ENCODE measurements at places on chromosomes 1 and 21.

- DNase-seq: no peak
Measured at GRCh38 chr1:229271448-229272159, 693 bp downstream of the RAB4A start.

DNA sequence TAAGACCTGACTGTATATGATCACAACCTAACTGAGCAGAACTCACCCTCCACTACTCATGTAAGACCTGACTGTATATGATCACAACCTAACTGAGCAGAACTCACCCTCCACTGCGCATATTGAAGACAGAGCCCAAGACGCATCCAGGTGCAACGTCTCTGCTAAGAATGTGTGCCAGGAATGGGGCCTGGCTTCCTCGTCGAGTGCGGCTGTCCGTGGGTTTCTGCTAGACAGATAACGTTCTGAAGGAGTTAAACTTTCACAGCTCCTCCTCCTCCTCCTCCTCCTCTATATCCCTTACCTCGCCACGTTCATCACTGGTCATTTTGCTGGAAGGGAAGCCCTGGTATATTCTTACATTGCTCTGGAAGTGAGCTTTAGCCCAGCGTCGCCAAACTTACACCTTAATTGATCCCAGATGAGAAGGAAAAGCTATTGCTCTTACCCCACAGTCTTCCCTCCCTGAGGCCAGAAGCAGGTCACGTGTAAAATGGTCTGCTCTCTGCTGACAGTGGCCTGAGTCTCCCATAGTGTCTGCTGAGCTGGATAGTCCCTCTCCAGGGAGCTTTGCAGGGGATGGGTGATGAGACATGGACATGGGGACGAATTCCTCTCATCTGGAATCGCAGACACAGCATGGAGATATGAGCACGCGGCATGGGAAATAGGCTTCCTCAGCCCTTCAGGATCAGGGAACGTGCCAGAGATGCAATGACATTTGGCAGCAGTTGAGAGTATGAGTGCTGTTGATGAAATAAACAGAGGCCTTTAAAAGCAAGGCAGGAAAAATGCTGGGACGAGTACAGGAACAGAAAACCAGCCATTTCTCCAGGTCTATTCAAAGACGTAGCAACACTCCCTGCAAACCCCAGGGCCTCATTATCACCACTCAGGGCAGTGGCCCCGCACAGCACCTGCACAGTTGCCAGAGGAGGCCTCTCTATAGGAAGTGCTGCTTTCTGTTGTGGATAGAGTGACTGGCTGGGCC, 528.1 kb downstream of the KIF26B start:
- DNase-seq: no peak

DNA sequence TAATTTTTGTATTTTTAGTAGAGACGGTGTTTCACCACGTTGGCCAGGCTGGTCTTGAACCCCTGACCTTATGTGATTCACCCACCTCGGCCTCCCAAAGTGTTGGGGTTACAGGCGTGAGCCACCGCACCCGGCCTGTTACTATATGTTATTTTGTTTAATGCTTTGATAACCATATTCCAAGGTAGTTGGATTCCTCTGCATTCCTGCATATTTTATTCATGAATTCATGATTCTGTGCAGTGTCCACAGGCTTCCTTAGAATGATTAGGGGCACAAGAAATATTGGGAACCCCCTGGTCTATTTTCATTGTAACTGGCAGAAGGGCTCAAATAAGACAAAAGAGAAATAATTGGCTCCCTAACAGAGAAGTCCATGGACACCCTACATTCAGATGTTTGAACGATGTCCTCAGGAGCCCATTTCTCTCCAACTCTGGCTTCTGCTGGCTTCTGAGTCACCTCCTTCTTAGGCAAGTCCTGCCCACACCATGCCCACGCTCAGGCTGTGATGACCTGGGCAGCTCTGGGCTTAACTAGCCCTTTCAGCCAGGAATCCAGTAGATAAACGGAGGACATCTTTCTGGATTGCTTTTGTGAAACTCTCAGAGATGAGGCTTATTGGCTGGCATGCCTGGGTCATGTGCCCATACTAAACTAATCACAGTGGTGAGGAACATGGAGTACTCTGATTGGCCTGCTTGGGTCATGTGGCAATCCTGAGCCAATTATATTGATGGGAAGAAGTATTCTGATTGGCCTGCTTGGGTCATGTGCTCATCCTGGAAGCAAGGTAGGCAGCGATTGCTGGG, 32.6 kb downstream of the TNFRSF8 start:
- DNase-seq: no peak

DNA sequence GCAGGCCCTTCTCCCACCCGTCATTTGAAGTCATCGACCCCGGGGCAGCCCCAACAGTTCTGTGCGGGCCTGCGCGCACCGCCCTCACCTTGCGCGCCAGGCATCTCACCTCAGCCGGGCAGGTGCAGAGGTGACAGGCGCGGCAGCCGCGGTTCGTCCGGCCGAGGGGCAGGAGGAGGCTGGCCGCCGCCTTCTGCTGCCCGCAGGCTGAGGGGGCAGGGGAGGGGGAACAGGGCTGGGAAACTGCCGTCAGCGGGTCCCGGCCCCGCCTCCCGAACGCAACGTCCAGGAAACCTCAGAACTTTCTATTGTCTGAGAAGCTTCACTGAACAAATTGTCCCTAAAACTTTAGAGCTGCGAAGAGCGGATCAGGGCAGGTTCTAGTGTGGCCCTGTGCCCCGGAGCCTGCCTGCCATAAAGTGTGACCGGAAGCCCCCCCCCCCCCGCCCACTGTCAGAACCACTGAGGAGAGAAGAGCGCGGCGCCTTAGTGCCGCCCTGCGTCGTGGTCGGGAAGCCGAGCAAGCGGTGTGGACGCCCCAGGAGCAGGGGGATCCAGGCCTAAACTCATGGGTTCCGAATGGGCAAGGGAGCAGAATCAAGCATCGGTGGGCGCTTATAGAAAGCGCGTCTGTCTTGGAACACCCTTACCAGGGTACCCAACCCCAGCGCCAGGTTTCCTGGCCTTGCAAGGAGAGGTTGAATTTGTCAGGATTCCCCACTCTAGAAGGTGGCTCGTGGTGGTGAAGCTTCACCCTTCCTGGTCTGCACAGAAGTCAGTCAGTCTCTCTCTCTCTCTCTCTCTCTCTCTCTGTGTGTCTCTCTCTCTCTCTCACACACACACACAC, 13.3 kb upstream of the TBX15 start:
- DNase-seq: no peak

DNA sequence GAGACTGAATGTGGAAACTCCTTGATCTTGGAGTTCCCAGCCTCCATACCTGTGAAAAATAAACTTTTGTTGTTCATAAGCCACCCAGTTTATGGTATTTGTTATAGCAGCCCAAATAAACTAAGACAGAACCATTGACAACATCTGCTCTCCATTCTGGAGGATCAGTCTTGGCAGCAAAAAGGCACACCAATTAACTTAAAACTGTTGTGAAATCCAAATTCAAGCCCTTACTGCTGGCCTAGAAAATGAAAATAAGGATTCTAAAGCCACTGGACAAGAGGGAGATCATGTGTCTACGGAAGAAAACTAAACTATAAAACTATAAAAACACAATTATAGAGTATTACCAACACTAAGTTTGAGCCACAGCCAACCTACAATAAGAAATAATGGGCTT, 172.1 kb upstream of the RNPC3 start:
- DNase-seq: no peak

- no peak for DNase-seq
Measured at GRCh38 chr1:173224949-173225348, 17.8 kb upstream of the TNFSF4 start.

GRCh38 chr1:98181036-98181764, 260.4 kb upstream of the DPYD start:
- DNase-seq: no peak

GRCh38 chr21:45637883-45638282, 5.6 kb upstream of the PCBP3 start:
- DNase-seq: no peak

GRCh38 chr1:61152066-61152465, 69.7 kb downstream of the NFIA start:
- no peak for DNase-seq

GRCh38 chr1:94798054-94798453, 22.1 kb upstream of the SLC44A3 start:
- DNase-seq: no peak

GRCh38 chr21:42105476-42106315, 34.6 kb downstream of the UMODL1 start:
- no peak for DNase-seq

GRCh38 chr1:112317611-112318062, 78.4 kb upstream of the CTTNBP2NL start:
- no peak for DNase-seq

DNA sequence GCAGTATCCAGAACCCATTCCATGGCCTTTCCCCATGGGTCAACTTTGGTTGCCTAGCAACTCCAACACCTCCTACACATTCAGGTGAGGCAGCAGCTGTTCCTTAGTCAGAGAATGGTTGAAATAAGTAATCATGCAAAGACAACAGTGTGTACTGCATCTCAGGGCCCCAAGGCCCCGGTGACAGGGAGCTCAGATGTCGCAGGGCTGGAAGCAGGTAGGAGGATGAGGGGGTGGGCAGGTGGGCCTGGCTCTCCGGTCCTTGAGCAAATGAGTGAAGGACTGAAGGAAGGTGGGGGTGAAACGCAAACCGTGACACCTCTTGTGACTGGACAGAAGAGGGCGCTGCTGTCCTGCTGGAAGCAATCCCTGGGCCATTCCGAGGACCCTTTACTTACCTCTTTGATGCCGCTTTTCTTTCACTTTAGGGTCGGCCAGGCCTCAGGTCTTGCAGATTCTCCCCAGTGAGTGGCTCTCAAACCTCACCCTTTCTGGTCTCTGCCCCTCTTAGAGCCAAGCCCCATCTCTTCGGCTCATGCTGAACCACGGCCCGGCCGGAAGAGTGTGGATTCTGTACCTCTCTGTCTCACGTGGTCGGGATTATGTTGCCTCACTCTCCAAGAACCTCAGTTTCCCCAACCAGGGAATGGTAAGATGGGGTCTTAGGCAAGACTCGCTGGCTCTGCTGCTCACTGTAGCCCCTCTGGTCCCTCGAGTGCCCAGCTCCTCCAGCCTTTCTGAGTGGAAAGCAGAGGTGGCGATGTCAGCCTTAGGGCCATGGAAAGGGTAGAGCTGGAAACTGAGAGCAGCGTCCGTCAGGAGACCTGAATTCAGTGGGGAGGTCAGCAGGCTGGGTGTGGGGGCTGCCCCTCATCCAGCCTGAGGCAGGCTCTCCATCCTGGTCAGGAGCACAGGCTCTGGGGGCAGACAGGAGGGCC, 5.6 kb upstream of the KCNA10 start:
- peak; percentile 28 for DNase-seq

DNA sequence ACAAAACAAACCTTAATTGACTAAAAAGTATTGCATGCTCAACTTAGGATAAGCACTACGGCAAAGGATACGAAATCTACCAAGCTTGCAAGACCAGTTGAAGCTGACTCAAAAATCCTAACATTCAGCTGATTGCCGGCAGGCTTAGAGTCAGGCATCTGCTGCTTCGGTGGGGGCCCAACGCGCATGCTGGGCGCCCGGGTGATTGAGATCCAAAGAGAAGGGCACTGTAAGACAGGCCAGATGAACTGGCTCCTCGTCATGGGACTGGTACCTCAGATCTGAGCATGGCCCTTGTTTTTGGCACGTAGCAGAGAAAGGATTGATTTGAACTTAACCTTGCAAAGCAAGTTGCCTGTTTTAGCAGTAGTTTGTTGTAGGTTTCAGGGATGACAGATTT, 86.6 kb downstream of the PRDM2 start:
- no peak for DNase-seq

- DNase-seq: no peak
Measured at GRCh38 chr1:207007352-207008033, 25.1 kb downstream of the C1orf116 start.

DNA sequence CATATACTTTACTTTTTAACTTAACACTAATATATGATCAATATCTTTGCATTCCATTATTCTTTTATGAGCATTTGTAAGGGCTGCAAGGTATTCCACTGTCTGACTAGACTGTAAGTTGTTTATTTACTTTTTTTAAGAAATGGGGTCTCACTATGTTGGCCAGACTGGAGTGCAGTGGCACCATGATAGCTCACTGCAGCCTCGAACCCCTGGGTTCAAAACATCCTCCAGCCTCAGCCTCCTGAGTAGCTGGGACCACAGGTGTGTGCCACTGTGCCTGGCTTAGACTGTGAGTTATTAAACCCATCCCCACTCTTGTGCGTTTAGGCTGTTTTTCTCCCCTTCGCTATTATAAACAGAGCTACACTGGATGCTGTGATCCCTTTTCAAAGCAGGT, 6.7 kb upstream of the KIF26B start:
- DNase-seq: no peak

DNA sequence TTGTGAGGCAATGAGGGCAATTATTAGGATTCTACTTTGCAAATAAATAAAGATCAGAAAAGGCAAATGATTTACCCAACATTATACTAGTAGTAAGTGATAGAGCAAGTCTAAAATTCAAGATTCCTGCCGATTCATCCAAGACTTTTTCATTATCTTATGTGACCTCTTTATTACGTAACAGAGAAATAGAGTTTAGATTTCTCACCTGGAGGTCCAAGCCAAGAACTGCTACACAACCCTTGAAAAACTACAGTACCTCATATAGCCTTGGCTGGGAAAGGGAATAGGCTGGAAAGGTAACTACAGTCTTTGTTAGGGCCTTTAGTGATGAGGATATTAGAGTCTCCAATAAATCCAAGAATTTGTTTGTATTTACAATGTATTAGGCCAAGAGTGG, 13.3 kb downstream of the EEIG2 start:
- DNase-seq: no peak

GRCh38 chr1:194225821-194226220, 1039.4 kb upstream of the B3GALT2 start:
- DNase-seq: no peak

GRCh38 chr1:154765970-154766369, 104.1 kb downstream of the KCNN3 start:
- DNase-seq: no peak
